ENCODE measurements at places on chromosomes 13 and 19.
A peak's percentile ranks its signal among the peaks of the same experiment; 100 is the strongest.

DNA sequence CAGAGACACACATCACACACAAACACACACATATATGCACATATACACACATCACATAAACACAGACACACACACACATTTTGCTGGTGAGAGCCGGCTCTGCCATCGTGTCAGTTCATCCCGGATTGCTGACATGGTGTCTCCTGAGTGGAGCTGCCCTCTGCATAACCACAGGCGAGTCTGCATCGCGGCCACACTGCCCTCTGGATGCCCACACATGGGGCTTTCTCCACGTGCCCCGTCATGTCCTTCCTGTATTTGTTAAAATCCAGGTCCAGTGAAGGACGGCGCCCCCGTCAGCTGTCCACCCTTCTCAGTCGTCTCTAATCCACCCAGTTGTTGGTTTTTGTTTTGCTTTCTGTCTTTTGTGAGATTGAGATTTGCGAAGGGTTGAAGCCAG is 52.6 kb upstream of the F7 start:
- no peak for DNase-seq

GRCh38 chr13:110415669-110416068 is 108.6 kb downstream of the COL4A2 start:
- peak; percentile 61 for DNase-seq

DNA sequence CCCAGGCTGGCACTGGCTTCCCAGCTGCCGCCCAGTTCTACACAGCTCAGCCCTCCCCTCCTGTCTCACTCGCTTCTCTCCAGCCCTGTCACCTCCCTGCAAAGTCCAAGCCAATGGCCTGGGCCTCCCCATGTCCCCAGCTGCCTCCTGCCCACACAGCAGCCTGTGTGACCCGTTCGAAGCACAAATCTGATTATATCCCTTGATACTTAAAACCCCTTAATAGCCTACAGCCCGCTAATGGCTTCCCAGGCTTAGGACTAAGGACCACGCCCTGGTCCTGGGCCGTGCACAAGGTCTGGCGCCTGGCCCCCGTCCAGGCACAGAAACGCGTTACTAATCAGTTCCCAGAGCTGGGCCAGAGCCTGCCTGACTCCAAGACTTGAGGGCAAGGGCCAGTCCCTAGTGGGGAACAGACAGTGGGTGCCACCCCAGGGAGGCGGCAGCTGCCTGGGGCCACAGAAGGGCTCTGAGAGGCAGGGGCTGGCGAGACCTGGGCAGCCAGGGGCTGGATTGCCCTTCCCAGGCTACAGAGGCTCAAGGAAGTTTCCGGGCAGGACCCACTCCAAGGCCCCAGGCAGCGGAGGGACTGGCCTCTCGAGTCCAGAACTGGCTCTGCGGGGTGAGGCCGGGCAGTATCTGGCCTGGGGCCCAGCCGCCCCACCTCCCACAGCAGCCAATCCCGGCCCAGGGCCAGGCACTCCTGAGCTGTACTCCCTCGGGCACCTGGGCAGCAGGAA is 10.4 kb downstream of the XAB2 start:
- DNase-seq: no peak

DNA sequence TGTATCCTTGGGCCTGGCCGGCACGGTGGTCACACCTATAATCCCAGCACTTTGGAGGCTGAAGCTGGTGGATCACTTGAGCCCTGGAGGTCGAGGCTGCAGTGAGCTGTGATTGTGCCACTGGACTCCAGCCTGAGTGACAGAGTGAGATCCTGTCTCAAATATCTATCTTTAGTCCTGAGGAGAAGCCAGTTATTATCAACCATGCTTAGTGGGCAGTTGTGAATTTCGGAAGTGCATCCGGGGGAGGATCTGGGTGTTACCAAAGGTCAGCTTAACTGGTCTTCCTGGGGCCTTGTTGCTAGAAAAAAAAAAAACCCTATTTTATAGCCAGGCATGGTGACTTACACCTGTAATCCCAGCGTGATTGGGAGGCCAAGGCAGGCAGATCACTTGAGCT is 9.6 kb downstream of the DHDH start:
- no peak for DNase-seq

DNA sequence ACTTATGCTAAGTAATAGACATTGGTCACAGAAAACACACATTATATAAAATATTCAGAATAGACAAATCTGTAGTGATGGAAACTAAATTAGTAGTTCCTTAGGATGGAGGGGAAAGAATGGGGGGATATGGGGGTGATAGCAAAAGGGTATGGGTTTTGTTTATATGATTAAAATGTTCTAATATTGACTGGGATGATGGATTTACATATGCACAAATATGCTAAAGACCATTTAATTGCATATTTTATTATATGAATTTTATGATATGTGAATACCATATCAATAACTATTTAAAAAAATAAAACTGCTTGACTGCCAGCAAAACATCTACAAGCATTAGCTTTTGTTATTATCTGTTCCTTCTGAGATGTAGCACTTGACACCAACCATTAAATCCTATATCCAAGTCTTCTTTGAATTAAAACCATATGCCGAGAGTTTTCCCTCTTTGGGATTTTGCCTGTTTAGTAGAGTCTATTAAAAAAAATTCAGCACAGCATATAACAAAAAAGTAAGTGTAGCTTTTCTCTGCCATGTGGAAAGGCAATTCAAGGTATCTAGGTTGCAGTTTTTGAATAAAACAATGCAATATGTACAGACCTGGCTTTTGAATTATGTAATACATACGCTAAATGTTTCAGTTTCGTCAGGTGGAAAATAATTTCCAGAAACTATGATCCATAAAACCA is 2584.1 kb upstream of the PCDH20 start:
- no peak for DNase-seq

- no peak for DNase-seq
These were observed 2.0 kb downstream of the PTH2 start for GRCh38 chr19:49421039-49421877.

DNA sequence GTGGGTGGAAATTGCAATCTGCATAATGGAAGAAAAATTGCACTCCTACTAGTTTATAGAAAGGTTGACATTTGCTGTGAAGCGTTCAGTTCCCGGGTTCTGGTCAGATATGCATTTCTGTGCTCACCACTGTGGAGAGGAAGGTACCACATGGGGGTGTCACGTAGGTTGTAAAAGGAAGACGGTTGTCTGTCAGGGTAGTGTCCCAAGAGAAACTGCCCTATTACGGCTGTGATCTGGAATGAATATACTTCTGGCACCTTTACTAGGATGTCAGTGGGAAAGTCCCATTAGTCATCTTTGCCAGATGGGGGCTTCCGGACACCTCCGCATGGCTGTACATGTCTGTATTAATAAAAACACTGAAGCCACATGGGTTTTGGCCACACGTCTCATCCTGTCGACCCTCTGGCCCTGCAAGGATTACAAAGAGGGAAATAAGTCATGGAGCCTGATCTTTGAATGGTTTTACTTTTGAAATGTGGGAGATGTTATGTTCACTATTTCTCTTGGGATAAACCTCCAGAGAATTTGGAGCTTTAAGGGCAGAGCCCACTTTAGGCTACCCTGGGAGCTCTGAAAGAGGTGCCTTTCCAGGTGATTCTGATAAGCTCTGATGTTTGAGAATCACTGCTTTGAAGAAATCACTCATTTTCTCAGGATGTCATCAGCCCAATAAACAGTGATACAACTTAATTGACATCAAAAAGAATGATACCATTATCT is 133.9 kb downstream of the AKAP11 start:
- no peak for DNase-seq

DNA sequence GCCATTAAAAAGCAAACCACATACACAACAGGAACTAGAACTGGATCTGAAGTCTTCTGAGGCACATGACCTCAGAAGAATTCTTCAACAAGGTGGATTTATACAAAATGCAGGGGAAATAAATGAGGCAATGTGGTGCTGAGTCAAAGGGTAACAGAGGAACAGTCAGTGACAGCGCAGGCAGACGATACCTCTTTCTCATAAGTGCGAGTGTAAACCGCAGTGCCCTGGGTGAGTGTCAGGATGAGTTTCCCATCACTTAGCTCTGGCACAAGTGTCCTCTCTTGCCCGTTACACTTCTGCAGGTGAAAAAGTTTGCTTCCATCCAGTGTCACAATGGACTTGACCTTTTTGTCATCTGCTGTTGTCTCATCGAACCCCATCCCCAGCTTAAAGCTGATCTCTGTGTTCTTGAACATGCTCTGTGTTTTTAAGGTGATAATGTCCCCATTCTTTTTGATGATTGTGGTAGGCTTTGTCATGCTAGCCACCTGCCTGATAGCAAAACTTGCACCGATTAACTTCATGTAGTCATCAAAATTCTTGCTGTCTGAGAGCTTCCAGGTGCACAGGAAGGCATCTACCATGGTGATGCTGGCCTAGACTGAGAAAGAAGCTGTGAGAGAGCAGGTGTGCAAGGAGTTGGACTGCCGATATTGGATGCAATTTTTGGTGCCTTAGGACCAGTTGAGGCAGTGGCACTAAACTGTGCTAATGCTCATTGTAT is 97.3 kb downstream of the AKAP11 start:
- no peak for DNase-seq

DNA sequence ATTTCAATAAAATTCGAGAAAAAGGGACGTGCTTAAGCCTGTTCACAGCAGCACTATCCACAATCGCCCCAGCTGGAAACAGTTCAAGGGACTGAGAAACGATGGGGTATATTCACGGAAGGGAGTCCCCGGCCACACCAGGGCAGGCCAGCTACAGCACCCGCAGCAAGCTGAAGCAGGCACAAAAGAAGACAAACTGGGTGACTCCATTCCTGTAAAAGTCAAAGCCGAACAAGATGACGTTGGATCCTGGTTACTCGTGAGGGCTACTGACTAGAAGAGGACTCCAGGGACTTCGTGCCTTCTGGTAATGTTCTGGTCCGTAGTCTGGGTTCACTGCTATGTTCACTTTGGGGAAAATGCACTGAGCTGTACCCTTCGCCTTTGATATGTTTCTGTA is 57.6 kb downstream of the COL4A1 start:
- no peak for DNase-seq

- no peak for DNase-seq
These were observed 200.5 kb downstream of the ABCC4 start for GRCh38 chr13:95100525-95101433.

DNA sequence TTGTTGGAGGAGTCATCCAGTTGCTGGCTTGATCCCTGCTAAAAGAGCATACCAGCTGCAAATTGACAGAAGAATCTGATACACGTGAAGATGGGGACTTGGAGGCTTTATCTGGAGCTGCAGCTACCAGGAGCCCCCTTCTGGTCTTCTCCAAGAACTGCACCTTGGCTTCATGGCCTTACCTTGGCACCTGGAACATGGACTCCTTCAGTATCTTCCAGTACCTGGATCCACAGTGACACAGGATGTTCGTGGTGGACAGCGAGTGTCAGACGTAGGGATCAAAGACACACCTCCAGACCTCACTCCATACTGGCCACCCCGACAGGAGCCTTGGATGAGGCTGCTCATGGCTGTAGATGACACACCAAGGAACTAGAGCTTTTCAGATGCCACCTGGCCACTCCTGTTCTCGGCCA is 9.9 kb upstream of the ACSBG2 start:
- peak; percentile 88 for DNase-seq

Data from HCT116 (cell line).